ENCODE measurements at places on chromosomes 13 and 19. TPM values are rescaled to one million over a fixed set of nuclear protein-coding genes. Genes with fewer than 3 reads are reported as not detected.

DNA sequence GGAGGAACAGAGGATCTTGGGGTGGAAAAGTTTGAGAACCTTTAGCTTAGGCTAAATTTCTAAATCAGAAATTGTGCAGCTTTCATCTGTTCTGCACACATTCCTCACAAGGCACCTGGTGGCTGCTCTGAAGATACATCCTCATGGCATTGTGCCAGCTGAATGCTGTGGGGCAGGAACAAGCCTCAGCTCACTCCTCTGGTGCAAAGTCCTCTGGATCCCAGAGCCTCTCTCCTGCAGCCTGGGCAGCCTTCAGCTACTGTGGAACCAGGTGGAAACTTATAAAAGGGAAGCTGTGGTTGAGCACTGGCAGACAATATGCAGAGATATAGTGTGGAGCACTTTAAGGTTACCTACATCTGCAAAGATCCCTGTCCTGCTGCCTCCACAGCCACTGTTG lies 72.3 kb downstream of the KCTD12 start:
- DNase-seq, result no peak

GRCh38 chr13:53197424-53197823 lies 168.8 kb downstream of the OLFM4 start:
- no peak for DNase-seq

DNA sequence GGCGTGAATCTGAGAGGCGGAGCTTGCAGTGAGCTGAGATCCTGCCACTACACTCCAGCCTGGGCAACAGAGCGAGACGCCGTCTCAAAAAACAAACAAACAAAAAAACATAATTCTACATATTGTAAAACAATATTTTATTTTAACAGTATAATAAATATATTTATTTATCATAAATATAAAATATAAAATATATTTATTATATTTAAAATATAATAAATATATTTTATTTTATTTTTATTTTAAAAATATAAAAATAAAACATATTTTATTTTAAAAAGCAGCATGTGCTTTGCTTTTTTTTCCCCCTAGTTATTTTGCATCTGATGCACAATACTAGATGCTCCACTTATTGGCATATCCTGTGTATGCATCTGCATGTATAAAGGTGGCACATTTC lies 1634.6 kb upstream of the PCDH20 start:
- no peak for DNase-seq

LIN37 gene
- total RNA-seq, result 16.4 TPM

- no peak for DNase-seq
Measured at GRCh38 chr19:11541238-11541637, 2.6 kb downstream of the CNN1 start.

GPC6 gene
- total RNA-seq, result 5.1 TPM

PTH2 gene
- not detected for total RNA-seq
